ENCODE measurements at places on chromosomes 2 and 18. TPM values are rescaled to one million over a fixed set of nuclear protein-coding genes. Genes with fewer than 3 reads are reported as not detected.

The ABCG5 gene
- not detected for polyA plus RNA-seq

The ANKRD53 gene
- 1.0 TPM for polyA plus RNA-seq

The EVX2 gene
- polyA plus RNA-seq, result not detected

The DCC gene
- polyA plus RNA-seq, result 0.31 TPM

The UGT1A4 gene
- polyA plus RNA-seq, result not detected

The GALR1 gene
- not detected for polyA plus RNA-seq

The SLC5A7 gene
- polyA plus RNA-seq, result not detected

The PRKAG3 gene
- polyA plus RNA-seq, result not detected

DNA sequence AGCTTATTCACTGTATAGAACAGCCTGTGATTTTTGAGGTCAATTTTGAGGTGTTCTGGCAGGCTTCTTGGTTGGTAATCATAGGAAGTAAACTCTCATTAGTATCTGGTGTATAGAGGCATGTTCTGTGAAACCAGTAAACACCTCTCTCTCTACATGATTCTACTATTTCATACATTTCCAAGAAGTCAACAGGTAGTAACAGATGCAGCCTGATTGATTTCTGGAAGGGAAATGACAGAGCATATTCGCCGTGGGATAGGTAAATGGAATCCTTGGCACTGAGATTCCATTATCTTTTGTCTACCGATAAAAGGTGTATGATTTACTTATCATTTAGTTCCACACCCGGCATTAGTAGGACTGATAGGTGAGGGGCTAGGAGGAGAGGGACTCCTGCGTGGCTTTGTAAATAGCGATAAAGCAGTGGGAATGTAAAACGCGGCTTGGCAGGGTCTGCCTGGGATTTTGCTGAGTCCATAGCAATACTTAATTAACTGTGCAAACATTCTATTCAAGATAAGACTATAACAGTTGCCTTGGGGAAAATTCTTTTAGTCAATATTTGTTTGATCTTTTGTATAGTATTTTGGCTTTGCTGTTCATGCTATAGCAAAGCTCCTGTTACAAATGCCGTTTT is 32.3 kb downstream of the LYPD6B start:
- DNase-seq, result no peak

DNA sequence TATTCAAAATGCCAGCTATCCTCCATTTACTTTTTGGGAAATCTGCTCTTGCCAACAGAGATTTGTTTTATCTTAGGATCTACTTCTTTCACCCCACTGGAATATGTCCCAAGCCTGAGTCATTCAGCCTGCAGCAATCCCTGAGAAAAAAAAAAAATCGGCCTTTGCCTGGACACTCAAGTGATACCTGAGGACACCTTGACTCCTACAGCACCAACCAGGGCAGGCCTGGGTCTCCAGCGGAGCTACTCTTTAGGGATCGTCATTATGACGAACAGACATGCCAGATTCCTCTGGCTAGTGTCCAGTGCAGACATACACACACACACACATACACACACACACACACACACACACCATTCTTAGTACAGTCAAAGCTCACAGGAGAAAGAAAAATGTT is 2.2 kb upstream of the UGT1A6 start:
- peak; percentile 3 for DNase-seq

DNA sequence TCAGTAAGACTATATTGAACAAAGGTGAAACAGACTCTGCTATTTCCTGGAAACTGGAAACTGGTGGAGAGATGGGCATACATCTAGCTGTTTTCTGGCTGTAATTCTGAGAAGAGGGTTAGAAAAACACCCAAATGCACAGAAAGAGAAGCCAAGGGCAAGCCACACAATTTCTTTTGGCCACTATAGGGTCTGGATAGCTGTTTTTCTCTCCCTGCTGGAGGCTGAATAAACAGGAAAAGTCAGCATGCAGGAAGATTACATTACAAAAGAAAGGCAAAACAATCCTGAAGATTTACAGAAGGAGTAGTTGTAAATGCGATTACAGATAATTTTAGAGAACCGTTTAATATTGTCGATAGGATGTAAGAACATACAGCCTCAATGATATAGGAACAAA is 186.2 kb upstream of the REG3G start:
- DNase-seq, result no peak

GRCh38 chr2:200077210-200077650 is 121.8 kb downstream of the MAIP1 start:
- peak; percentile 95 for DNase-seq

DNA sequence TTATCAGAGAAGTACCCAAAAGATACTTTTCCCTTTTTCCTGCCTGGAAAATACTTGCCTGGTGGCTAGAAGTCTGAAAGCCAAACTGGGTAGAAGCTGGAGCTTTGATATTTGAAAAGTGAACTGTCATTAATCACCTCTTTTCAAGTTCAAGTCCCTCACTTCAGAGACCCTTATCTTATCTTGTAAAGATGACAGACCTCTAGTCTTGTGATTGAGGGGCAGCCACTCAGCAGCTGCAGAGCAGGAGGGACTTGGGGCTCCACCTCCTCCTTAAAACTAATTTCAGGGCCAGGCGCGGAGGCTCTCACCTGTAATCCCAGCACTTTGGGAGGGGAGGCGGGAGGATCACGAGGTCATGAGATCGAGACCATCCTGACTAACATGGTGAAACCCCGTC is 64.2 kb upstream of the CDCA7 start:
- DNase-seq, result no peak

DNA sequence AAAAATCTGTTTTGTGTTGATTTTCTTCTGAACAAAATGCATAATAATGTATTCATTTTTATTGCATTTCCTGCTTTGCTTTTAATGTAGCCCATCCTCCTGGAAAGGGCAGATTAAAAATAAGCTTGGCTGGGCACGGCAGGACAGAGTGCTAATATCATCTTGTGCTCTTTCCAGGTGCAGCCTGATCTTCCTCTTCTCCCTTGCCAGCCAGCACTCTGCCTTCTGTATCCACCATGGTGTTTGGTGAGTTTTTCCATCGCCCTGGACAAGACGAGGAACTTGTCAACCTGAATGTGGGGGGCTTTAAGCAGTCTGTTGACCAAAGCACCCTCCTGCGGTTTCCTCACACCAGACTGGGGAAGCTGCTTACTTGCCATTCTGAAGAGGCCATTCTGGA is 52.3 kb downstream of the KCNS3 start:
- no peak for DNase-seq

DNA sequence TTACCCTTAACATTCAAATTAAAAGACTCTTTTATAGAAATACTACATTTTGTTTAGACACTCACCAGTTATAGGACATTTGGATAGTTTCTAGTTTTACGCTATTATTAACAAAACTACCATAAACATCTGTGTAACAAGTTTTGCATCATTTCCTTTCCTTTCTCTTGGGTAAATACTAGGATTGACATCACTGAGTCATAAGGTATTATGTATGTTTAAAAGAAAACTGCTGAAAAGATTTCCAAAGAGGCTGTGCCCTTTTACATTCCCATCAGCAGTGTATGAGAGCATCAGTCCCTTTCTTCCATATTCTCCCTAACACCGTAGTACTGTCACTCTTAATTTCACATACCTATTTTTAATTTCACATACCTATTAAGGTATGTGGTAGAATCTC is 130.6 kb downstream of the USP34 start:
- peak; percentile 91 for DNase-seq

DNA sequence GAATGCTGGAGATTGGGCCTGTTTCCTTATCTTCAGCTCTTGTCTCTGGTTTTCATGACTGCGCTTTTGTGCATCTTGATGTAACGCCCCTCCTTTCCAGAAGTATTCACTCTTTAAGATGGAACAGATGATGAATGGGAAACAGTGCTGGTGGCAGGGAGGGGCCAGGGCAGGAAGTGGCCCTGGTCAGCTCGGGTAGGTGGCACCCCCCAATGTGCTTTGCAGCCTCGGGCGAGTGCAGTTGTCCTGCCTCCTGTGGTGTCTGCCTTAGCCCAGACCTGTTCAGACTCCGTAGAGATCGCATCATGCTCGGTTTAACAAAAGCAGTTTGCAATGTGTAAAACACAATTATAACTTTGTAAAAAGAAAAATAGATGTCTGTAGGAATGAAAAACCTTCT is 17.0 kb upstream of the MGAT4A start:
- no peak for DNase-seq

DNA sequence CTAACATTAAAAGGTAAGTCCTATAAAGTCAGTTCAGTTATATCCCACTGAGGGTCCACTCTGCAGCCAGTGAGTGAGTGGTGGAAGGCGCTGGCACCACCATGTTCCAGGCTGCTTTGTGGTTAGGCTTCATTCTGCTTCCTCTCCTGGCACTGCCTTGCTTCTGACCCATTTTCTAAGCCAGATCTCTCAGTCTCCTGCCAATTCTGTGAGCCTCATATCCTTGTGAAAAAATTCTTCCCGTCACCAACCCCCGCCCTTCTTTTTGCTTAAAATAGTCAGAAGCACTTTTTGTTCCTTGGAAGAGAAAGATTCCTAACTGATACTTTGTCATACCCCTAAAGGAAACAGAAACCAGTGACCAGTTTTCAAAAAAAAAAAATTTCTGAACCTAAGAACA is 139.8 kb upstream of the NCK2 start:
- no peak for DNase-seq

Measured in IMR-90 (cell line).